ENCODE measurements at places on chromosomes 2 and 18.

DNA sequence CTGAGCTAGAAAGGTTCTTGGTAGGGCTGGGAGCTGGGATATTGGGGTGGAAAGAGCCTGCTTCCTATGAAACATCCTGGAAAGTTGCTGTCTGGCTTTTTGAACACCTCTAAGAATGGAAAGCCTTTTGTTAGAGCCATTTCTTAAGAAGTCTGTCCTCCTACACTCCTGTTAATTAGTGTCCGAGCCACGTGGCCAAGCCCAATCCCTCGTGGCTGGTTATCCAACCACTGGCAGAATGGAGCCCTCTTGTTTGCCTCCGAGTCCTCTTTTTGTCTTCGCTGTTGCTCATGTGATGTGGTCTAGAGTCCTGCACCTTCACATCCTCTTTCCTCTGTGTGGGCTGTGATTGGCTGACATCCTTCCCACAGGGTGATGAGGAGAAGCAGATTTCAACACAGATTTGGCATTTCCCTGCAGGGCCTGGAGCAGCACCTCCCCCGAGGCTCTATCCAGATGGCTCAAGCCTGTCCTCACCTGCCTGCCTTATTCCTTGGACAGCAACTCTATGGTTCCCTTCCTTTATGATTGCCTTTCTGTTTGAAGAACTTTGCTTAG is 8.2 kb upstream of the TOGARAM2 start:
- no peak for DNase-seq

GRCh38 chr2:113757138-113757657 is 756 bp upstream of the SLC35F5 start:
- DNase-seq = no peak

GRCh38 chr2:20925265-20925889 is 102.5 kb upstream of the LDAH start:
- DNase-seq = peak; percentile 63

GRCh38 chr18:64330161-64330560 is 181.3 kb upstream of the LINC00305 start:
- peak; percentile 7 for DNase-seq

GRCh38 chr2:152440460-152440859 is 105.5 kb downstream of the FMNL2 start:
- DNase-seq = no peak

DNA sequence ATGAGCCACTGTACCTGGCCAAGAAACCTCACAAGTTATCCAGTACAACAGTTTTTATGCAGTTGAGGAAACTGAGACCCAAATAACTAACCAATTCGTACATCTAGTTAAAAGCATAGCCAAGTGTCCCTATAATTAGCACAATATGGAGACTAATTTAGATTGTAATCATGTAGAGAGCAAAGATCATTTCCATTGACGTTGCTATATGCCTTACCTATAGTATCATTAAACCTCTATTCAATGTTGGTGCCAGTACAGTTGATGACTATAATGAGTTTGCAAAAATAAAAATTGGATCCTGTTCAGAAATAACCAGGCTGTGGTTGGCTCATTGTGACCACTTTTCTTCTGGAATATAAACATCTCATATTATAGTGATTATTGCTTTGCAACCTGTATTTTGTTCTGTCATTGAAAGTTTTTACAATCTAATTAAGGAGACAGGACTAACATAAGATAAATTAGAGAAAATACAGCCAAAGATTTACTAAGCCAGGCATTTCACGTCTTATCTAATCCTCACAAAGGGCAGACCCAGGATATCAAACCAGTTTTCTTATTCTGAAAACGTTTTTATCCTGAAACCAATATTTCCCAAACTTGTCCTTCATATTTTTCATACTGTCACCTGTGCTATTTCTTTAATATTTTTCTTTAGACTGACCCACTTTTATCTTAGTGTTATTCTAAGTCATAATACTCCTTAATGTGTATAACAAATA is 130.0 kb upstream of the STON1 start:
- no peak for DNase-seq

- no peak for DNase-seq
Observed at GRCh38 chr18:25739376-25739775, 351.0 kb downstream of the SS18 start.

GRCh38 chr2:173990970-173991819 is 26.0 kb upstream of the SP3 start:
- DNase-seq = peak; percentile 60

GRCh38 chr18:54787121-54787520 is 41.2 kb upstream of the RAB27B start:
- no peak for DNase-seq

GRCh38 chr18:1048032-1048431 is 143.4 kb downstream of the ADCYAP1 start:
- DNase-seq = no peak

DNA sequence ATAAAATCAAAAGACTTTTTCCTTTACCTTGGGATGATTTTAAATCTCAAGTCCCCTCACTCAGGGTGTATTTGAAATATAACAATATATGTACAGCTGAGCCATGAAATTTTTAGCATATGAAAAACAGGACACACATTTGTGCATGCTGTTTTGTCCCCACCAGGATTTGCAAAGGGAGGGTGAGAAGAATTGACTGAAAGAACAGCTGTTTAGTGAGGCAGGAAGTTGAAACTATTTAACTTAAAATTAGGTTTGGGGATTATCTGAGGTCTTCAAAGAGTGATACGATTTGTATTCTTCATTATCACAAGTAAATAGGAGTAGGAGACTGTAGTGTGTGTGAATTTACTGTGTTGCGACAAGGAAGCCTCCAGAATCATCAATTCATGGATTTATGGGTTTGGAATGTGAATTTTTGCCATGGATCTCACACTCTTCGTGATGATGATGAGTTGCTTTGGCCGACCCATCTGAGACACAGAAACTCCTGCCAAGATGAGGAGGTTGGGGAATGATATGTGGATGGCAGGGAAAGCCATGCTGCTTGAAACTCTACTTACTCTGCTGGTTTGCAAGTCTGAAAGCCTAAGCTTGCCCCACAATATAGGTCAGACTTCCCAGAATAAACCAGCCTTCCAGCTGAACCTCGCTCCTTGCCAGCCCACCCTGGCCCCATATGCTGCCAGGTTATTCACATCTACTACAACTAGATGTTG is 31.0 kb upstream of the SPATS2L start:
- DNase-seq = no peak

DNA sequence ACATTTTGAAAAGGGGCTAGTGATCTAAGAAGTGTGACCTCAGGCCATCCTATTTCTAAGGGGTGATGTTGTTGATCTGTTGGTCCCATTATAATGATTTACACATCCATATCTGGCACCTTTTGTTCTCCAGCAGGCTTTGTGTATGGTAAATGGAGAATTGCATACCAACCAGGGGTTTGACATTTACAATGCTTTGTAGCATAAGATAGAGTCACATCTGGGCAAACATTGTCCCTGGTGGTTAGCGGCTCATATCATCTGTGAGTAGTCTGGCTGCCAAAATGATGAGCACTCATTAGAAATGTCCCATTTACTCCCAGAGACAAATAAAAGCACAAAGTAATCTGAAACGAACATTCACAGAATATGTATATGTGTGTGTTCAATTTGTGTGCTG is 1775.5 kb upstream of the CELF4 start:
- DNase-seq = no peak

GRCh38 chr18:45726603-45727002 is 2.6 kb downstream of the SLC14A1 start:
- DNase-seq = no peak

GRCh38 chr2:43210467-43211303 is 15.7 kb downstream of the ZFP36L2 start:
- DNase-seq = peak; percentile 84

DNA sequence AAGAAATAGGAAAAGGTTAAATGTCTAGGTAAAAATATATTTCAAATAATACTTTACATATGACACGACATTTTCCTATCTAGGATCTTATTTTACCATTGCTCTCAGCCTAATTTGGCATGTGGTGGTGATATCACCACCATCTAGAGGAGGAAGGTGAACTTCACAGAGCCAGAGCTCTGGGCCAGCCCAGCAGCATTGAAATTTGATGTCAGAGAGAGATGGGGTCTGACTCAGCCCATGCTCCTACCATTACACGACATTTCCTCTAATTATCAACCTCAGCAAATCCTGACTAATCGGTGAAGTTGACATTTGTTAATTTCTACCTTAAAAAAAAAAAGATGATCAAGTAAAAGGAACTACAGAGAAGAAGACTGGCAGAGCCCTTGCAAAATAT is 42.3 kb downstream of the LRRTM4 start:
- DNase-seq = no peak

Data from kidney (tissue), 22 donors.